Stimulated activated CD4-positive, alpha-beta T cell treated with anti-CD3 and anti-CD28 coated beads, Interleukin-1b, Interleukin-23, amount 100 ng/mL, for 24 hours (primary cell): ENCODE measurements at places on chromosomes 1 and 21.

DNA sequence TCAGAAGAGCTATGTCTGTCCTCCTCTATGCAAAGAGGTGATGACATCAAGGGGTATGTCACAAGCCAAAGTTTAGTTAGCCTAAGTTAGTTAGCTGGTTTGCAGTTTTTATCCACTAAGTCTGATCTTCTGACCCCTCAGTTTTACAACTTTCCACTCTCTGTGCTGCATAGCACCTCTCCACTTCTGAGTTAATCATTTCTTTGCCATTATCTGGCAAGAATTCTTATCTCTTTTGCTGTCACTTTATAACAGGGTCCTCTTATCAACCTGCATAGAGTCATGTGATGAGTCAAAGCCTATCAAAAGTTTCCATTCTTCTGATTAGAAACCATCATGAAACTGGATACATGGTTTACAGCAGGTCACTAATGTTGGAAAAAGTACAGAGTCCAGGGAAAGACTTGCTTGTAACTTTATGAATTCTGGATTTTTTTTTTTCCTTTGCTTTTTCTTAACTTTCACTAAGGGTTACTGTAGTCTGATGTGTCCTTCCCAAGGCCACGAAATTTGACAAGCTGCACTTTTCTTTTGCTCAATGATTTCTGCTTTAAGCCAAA is at the start of gene NR5A2:
Gene NR5A2, plus strand, starts transcription at position 447 of the 560 bp plus-strand sequence. CDS start 138 bp downstream, outside the sequence.
- no peak for DNase-seq

DNA sequence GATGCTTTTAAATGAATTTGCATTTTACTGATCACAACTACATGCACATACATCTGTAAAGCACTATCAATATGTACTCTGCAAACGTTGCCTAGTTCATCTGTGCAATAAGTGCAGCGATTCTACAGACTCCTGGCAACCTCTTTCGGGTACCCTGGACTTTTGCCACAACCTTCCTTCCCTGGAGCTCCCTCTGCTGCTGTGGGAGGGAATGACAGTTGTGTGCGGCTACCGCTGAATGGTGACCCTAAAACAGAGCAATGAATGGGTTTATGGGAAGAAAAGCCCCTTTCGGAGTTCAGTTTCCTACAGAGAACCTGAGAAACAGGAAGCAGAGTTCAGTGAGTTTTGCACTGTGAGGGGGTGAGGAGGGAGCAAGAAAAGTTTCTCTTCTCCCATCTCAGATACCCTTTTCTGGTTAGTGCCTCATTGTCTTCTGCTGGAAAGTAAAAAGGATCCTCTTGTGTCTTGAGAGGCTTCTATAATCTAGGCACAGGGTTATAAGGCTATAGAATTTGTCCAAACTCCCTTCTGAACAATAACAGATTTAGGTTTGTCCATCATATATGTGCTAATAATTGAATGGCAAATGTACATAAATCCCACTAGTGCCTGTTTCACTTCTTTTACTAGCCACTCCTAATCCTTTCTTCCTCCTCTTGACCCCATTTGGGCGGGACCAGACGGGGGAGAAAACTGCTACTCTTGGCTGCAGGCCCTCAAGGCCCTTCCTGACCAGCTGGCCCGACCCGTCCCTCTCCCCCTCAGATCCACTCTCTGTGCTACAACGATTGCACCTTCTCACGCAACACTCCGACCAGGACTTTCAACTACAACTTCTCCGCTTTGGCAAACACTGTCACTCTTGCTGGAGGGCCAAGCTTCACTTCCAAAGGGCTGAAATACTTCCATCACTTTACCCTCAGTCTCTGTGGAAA is 19.8 kb upstream of the SARS1 start:
- DNase-seq = peak; percentile 29

DNA sequence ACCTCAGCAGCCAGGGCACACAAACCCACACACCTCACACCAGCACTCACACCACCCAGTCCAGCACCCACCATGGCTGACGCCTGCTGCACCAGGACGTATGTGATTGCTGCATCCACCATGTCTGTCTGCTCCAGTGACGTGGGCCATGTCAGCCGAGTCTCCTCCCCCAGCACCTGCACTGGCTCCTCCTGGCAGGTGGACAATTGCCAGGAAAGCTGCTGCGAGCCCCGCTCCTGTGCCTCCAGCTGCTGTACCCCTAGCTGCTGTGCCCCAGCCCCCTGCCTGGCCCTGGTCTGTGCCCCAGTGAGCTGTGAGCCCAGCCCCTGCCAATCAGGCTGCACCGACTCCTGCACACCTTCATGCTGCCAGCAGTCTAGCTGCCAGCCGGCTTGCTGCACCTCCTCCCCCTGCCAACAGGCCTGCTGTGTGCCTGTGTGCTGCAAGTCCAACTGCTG is at the start of gene KRTAP10-8:
Gene KRTAP10-8, plus strand, starts transcription at position 51 of the 458 bp plus-strand sequence. Its CDS starts 22 bp downstream, at position 73.
- no peak for DNase-seq

DNA sequence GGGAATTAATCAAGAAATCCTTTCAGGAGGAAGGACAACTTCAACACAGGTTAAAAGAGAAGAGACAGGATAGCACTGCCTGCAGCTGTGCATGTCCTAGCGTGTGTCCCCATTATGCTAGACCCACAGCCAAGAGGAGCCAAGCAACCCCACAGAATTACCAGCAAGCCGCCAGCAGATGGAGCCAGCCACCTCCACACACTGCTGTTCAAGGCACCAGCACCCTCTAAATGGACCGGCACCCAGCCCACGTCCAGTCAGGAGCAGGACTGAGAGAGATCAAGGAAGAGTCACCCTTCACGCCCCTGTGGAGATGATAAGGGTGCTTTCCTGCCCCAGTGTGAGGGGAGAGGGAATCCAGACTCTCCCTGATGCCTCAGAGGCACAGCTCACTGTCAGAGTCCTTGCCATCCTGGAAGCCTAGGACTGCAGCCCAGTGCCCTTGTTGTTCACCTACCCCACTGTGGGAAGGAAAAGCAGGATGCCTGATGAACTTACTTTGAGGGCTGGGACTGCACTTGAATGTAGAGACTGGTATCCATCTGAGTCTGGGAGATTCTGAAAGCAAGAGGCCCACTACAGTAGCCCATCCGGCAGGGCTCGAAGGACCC is 37.1 kb upstream of the CTTNBP2NL start:
- DNase-seq = peak; percentile 12
